ENCODE measurements at places on chromosomes 1 and 21. TPM values are rescaled to one million over a fixed set of nuclear protein-coding genes. Genes with fewer than 3 reads are reported as not detected.

The NR1I3 gene
- total RNA-seq = not detected

DNA sequence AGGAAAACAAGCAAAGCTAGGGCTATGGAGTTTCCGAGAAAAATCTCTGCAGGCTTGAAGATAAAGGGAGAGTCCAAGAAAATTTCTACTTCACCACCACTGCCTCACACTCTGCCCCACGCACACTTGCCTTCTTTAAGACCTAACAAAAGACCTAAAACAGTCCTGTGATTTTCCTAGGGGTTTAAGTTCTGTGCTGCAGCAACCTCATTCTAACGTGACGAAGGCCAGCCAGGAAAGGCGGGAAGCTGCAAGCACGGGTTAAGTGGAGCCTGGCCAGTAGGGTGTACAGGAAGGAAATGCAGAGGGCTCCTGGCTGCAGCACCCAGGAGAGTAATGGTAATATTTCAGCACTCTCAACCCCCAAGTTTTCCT is 1.5 kb downstream of the SPATA6 start:
- DNase-seq = peak; percentile 12

DNA sequence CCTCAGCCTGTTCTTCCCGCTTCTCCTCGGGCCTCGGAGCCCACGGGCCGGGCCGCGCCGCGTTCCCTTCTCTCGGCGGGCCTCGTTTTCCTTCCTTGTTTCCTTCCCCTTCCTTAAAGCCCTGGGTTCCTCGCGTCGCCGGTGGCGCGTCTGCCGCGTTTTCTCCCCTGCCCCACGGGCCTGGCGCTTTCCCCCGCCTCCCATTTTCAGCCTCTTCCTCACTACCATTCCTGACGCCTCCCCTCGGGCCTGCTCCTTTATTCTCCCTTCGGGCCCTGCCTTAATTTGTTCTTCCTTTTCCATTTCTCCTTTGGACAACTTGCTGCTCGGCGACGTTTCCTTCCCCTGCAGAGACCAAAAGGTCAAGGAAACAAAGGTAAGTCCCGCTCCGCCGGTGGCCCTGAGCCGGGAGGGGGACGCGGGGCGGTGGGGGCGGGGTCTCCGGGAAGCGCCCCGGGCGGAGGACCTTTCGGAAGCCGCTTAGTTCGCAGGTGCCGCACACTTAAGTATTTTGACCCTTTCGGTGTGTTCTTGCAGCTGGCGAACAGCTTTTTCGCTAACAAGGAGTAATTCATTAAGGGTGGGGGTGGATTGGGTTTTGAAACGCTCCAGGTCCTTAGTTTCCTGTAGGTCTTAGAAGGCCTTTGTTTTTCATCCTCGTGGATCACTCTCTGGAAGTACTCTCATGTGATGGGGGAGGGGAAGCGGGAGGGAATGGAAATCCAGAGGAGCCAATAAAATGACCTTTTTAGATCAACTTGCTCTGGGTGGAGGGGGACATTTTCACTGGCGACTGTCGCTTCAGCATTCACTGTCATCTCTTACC is 780 bp downstream of the YTHDF2 start:
- DNase-seq = peak; percentile 61

GRCh38 chr1:116106646-116107045 is 4.6 kb upstream of the MAB21L3 start:
- no peak for DNase-seq

DNA sequence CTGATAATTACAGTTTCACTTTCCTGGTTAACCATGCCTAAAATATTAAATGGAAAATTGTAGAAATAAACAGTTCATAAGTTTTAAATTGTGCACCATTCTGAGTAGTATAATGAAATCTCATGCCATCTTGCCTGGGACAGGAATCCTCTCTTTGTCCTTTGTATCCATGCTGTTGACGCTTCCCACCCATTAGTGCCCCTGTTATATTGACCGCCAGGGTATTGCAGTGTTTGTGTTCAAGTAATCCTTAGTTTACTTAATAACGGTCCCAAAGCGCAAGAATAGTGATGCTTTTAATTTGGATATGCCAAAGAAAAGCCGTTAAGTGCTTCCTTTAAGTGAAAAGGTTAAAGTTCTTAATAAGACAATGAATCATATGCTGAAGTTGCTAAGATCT is 41.7 kb downstream of the RPRD2 start:
- no peak for DNase-seq

The NTRK1 gene
- not detected for total RNA-seq

DNA sequence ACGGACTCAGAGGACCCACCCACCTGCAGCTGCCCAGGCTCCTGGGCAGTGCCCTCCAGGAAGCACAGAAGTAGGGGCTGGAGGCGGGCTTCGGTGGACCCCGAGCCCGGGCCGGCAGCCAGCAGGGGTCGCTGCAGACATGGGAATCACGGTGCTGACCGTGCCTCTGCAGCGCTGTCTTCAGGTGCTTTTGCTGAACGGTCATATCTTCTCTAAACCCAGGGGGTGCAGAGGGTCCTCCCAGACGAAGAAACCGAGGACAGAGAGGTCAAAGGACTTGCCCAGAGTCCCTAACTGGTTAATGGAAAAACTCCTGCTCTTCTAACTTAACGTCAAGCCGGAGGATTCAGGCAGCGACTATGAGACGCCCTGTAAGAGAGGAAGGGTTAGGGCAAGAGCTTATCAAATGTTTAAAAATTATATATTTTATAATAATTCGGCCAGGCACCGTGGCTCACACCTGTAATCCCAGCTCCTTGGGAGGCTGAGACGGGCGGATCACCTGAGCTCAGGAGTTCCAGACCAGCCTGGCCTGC is 21.5 kb upstream of the LEFTY2 start:
- DNase-seq = peak; percentile 25

The ACTL8 gene
- total RNA-seq = not detected

The AADACL3 gene
- not detected for total RNA-seq

DNA sequence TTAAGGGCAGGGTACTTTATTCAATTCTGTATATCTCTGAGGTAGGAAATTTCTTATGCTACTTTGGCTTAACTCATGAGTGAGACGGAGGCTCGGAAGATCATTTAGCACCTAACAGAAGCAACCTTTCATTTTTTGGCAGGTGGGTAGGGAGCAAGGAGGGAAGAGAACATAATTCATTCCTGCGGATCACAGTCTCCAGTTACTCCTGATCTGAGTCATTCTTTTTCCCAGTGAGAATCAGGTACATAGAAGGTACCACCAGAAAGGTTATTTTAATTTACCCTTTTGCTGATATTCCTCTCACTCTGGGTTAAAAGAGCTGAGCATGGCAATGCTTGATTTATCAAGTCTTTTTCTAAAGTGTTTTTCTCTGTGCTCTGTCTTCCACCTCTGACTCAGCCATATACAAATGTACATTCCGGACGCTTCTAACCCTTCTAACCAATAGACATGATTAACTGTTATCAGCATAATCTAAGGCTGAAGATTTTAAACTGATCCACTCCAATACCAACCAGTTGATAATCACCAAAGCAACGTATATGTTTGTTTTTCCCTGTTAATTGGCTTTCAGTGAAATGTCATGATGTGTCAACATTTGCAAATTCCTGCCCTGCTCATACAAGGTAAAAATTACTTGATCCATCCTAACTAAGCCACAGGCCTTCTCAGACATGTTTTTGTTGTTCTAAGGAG is 271.7 kb downstream of the DUSP10 start:
- no peak for DNase-seq

The CYYR1 gene
- not detected for total RNA-seq

GRCh38 chr1:226580625-226581270 is 32.2 kb downstream of the STUM start:
- DNase-seq = no peak

GRCh38 chr1:69403756-69404320 is 163.9 kb upstream of the LRRC7 start:
- DNase-seq = no peak

The ABCA4 gene
- 0.43 TPM for total RNA-seq

GRCh38 chr1:61276246-61276645 is 193.9 kb downstream of the NFIA start:
- DNase-seq = no peak

DNA sequence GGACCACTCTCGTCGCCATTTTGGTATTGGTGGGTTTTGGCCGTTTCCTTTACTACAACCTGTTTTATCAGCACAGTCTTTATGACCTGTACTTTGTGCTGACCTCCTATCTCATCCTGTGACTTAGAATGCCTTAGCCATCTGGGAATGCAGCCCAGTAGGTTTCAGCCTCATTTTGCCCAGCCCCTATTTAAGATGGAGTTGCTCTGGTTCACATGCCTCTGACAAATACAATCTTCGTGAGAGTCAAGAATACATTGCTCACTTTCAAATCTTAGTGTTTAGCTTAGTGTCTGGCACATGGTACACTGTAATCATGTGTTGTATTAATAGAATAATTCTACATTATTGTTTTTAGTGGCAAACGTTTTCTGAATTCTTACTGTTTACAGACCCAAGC is 88.9 kb downstream of the BACH1 start:
- no peak for DNase-seq

The PTPRC gene
- total RNA-seq = 3.5 TPM

The TNNI3K gene
- 1.3 TPM for total RNA-seq

DNA sequence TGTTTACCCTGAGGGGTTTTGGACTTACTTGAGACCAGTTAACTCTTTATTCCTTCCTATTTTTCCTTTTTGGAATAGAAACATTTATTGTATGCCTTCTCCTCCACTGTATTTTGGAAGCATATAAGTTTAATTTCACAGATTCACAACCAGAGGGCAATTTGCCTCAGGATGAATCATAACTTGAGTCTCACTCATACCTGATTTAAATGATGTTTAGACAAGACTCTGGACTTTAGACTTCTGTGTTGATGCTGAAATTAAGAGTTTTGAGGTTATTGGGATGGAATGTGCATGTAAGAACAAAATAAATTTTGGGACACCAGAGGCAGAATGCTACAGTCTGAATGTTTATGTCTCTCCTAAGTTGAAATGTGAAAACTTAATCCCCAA is 7.1 kb upstream of the ADAM30 start:
- DNase-seq = no peak
